HCT116 (cell line): ENCODE measurements at places on chromosomes 7 and 10.

GRCh38 chr7:1415389-1415990 lies 43.8 kb downstream of the MICALL2 start:
- no peak overlapping the region for H3K27ac ChIP-seq
- no peaks in the 10 kb centered on the region for H3K27me3 ChIP-seq
- peaks cover 2% of the 10 kb centered on the region; the same call in 1 of the 2 replicates for H3K4me1 ChIP-seq
- no peak overlapping the region for H3K4me3 ChIP-seq

DNA sequence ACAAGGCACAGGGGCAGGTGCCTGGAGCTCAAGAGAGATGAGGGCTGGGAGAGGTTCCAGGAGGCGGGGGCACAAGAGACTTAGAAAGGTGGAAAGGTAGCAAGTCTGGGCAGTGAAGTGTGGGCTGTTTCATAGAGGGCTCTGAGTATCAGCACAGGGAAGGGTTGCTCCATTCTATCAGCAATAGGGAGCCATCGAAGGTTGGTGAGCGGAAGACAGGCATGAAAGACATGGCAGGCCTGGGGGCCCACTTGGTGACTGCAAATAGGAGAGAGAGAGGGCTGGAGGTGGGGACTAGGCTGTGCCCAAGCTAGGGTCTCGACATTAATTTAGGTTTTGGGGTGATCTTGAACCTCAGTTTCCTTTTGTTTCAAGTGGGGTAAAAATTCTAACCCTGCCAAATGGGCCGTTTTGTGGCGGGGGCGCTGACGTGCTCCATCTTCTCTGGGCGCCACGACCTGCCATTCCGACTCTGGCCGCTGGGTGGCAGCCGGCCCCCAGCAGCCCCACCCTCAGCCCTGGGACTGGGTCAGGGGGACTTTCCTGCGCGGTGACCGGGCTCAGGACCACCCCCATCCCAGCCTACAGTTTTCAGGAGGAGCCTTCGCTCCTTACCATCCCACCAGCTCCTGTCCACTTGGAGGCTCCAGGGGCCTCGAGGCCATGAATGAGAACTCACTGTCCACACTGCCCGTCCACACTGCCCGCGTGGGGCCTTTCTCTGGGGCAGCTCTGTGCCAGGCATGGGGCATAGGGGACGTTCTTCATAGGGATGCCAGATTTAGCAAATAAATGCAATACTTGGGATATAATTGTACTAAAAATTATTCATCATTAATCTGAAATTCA lies 37.2 kb upstream of the PCBD1 start:
- no peak for DNase-seq
- H3K27ac ChIP-seq, result no peak overlapping the region
- no peaks in the 10 kb centered on the region for H3K27me3 ChIP-seq
- H3K4me1 ChIP-seq, result peaks cover 31% of the 10 kb centered on the region
- no peaks in the 10 kb centered on the region for H3K36me3 ChIP-seq

DNA sequence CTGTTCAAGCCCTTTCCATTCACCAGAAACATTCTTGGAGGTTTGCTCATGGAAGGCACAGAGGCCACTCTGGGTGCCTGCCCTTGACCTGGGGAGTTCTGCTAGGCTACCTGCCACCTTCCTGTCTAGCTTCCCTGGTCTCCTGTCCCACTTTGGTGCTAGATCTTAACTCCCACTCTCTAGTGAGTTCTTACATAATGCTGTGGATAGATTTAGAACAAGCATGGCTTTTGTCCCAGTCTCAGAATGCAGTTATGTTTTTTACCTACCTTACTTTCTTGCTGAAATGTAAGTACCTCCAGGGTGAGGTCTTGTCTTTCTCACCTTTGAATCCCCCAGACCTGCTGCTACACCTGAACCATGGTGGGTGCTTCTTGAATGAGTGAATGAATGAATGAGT lies 1252.3 kb downstream of the TYW1 start:
- no peaks in the 10 kb centered on the region for H3K4me1 ChIP-seq
- no peak overlapping the region for H3K4me3 ChIP-seq
- no peak overlapping the region for H3K27ac ChIP-seq
- H3K36me3 ChIP-seq, result no peaks in the 10 kb centered on the region
- H3K27me3 ChIP-seq, result no peaks in the 10 kb centered on the region
- no peak for DNase-seq

DNA sequence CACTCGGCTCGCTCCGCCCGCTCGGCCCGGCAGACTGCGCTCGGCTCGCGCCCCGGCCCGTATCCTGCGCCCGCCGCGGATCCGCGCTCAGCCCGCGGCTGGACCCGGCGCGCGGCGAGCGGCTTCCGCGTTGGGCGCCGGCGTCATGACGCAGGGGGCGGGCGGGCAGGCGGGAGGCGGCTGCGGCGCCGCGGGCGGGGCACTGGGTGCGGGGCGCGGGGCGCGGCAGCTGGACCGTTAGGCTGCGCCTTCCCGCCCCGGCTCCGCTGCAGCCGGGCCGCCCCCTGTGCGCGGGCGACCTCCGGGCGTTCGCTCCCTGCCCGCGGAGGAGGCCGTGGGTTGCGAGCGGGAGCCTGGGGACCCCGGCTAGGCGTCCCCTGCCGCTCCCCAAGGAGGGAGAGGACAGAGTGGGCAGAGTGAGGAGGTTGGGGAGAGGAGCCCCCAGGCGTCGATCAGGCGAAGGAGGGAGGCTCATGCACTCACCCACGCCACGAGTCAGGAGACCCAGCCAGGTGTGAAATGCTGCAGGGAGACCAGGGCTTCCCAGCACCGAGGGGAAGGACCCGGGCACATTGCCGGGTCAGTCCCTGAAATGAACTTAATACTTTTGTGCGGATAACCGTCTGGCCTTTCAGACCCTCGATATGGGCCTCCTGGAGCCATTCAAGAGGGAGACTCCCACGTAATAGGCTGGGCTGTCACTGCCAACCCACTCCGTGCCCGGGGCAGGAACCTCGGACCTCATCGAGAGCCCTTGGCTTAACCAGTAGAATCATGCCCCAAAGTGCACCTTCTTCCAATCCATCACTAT lies at the start of gene PIP4K2A:
TSS of gene PIP4K2A (minus strand) at position 100 of the 811 bp plus-strand sequence. CDS start 252 bp downstream, outside the sequence.
- no peaks in the 10 kb centered on the region for H3K27me3 ChIP-seq
- DNase-seq, result peak; percentile 15
- H3K4me3 ChIP-seq, result peak within 1 kb of the TSS; percentile 92
- H3K27ac ChIP-seq, result peak within 1 kb of the TSS; percentile 61
